ENCODE measurements at places on chromosomes 6 and 20.

GRCh38 chr6:109458774-109459531, 3.4 kb upstream of the MICAL1 start:
- DNase-seq: no peak

DNA sequence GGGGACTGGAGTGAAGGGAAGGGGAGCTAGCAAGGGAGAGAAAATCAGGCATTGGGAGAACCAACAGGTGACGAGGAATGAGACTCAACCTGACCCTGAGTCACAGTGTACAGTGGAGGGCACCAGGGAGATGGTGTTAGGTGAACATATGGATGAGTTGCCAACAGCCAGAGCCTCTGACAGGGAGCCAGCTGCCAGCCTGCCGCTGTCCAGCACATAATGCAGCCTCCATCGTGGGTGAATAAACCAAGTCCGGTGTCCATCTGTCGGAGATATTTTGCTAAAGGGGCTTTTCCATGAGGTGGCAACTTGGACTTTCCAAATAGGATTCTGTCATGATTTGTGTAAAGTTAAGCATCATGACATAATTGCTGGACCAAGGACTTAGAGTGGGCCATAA, 88.1 kb downstream of the CDH4 start:
- no peak for DNase-seq

DNA sequence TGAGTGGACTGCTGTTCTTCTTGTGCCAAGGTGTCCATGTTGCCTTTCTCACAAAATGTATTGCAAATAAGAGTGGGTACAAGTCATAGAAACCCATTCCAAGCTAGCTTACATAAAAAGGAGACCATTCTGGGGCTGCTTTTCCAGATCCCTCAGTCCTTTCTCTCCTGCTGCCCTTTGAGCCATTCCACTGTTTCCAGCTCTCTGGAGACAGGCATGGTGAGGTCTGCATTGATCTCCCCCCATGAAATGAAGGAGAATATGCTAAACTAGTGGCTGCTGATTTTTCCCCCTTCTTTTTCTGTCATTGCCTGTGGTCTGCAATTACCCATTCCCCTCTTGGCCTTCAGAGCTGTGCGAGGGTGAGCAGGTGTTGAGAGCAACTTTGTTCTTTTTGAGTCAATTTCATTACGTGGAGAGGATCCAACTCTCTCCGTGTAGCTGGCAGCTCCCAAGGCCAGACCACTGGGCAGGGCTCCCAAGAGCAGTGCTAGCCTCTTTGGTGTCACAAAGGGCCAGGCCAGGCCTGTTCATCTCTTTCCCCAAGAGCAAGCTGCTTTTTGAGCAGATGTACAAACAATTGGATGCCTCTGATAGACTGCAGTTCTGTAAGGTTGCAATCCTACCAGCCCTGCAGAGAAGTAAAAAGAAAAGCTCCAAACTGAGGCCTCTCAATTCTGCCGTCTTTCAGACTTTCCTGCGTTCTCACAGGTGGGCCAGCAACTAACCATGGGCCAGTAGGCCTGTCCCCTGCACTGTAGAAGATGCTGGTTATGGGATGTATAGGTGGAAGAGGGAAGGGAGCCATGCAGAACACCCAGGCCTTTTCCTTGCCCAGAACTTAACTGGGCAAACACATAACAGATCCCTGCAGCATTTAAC, 96.1 kb upstream of the ARMC2 start:
- DNase-seq: no peak

DNA sequence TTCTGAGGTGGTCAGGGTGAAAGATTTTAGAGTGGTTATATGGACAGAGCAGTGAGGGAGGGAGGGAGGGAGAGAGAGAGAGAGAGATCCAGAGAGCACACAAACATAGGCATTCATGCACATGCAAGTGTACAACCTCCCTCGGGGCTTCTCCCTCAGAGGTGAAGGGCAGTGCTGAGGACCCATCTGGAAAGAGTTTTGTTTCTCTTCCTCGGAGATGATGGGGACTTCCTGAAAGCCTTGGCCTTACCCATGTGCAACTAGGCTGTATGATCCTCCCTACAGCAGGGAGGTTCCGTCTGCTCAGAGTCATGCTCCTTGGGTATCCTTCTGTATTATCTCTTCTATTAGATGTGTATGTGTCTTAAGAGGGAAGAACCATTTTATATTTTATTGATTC, 21.4 kb upstream of the TSPYL1 start:
- DNase-seq: no peak

DNA sequence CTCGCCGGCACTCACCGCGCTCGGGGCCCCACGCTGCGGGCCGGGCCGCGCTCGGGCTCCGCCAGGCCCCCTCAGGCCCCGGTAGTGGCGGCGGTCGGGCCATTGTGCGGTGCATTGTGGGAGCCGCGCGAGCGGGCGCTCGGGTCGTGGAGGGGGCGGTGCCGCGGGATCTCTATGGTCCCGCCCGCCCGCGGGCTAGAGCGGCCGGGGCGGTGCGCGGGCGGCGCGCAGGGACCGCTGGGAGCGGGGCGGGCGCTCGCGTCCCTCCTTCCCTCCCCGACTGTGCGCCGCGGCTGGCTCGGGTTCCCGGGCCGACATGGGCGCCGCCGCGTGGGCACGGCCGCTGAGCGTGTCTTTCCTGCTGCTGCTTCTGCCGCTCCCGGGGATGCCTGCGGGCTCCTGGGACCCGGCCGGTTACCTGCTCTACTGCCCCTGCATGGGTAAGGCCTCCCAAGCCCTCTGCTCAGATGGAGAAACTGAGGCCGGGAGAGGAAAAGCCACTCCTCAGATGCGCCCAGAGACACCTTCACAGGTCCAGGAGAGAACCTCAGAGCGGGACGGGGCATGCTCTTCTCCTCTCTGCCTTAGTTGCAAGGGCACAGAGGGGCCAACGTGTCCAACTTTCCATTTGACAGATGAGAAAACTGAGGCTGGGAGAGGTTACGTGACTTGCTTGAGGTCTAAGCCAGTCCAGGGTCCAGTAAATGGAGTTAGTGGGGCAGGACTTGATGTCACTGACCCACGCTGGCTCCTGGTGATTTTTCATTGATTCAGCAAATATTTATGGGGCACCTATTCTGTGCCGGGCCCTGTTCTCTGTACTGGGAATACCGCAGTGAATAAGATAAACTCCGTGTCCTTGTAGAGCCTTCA, at the start of the genes PLAGL2 and POFUT1:
Gene PLAGL2, minus strand, starts transcription at position 118 of the 873 bp plus-strand sequence. CDS start 5,565 bp downstream, outside the sequence.
Gene POFUT1, plus strand, starts transcription at position 255 of the 873 bp plus-strand sequence. Its CDS starts 62 bp downstream, at position 317.
- DNase-seq: peak; percentile 63

Measured in stimulated activated CD4-positive, alpha-beta T cell treated with anti-CD3 and anti-CD28 coated beads, TNF-alpha, amount 100 ng/mL, for 1 hour (primary cell).